T-cell (primary cell): ENCODE measurements at places on chromosomes 1 and 21. TPM values are rescaled to one million over a fixed set of nuclear protein-coding genes. Genes with fewer than 3 reads are reported as not detected.

GPR153 gene
- 0.58 TPM for total RNA-seq

LRRC47 gene
- total RNA-seq = 44.5 TPM

GRCh38 chr21:8998946-8999681 is 1522.3 kb upstream of the TPTE start:
- no peaks in the 10 kb centered on the region for H3K36me3 ChIP-seq
- no peak overlapping the region for H3K4me3 ChIP-seq
- no peaks in the 10 kb centered on the region for H3K4me1 ChIP-seq
- DNase-seq = no peak

ENAH gene
- total RNA-seq = 1.1 TPM

DNA sequence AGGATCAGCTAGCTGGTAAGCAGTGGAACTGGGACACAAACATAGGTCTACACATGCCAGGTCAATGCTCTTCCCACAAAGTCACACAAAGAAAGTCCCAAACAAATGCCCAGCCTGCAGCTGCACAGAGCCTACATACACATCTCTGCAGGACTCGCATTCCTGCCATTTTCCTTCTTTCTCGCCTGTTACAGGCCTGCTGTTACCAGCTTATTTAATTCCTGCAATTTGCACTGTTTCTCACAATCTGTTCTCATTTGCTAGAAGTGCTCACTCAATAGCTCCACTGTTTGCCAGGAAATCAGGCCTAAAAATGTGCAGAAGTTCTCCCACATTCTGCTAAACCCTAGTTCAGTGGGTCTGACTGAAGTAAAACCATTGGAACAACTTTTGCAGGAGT is 362.6 kb upstream of the C1orf87 start:
- no peaks in the 10 kb centered on the region for H3K4me1 ChIP-seq
- DNase-seq = no peak
- no peak overlapping the region for H3K27ac ChIP-seq
- H3K4me3 ChIP-seq = no peak overlapping the region
- H3K36me3 ChIP-seq = no peaks in the 10 kb centered on the region

GRCh38 chr1:226111098-226111882 is 48.8 kb downstream of the H3-3A start:
- peak overlapping the region; percentile 73 for H3K27ac ChIP-seq
- peaks cover 22% of the 10 kb centered on the region for H3K4me1 ChIP-seq
- no peaks in the 10 kb centered on the region for H3K36me3 ChIP-seq

PPOX gene
- total RNA-seq = 69.2 TPM

GRCh38 chr1:89759036-89759435 is 61.8 kb upstream of the LRRC8D start:
- no peak overlapping the region for H3K4me3 ChIP-seq
- DNase-seq = no peak
- peak overlapping the region; percentile 71 for H3K27ac ChIP-seq
- H3K27me3 ChIP-seq = no peaks in the 10 kb centered on the region

DNA sequence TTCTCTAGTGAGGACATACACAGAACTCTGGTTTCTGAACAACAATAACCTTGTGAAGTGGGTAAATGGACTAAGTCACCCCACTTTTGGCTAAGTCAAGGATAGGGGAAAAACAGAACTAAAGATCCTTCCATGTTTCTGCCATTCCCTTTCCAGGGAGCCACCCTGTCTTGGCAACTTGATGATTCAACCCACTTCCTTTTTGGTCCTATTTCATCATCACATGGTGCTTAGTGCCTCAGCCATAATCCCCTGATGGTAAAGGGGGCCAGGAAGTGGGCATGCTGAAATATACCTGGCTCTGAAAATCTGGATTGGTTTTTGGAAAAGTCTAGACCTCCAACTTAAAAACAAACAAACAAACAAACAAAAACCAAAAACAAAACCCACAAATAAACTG is 206.4 kb upstream of the FOXD3 start:
- no peaks in the 10 kb centered on the region for H3K4me1 ChIP-seq
- peaks cover 2% of the 10 kb centered on the region for H3K27me3 ChIP-seq
- H3K4me3 ChIP-seq = no peak overlapping the region
- no peaks in the 10 kb centered on the region for H3K36me3 ChIP-seq
- no peak overlapping the region for H3K27ac ChIP-seq
- DNase-seq = no peak

DNA sequence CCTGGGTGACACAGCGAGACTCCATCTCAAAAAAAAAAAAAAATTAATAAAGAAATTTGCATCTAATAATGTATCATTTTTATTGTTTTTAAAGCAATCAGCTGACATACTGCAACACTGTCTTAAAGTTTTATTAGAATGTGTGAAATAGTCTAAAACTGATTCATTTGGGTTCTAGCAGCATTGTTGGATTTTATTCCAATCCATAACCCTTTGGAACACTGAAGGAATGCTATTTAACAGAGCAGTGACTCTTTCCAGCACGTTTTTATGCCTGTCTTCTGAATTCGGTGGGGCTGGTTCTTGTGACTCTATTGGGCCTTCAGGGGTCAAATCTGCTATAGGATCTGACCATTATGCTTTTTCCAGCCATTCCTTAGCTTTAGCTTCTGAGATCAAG is 18.2 kb upstream of the FMO4 start:
- H3K36me3 ChIP-seq = no peaks in the 10 kb centered on the region
- no peak overlapping the region for H3K4me3 ChIP-seq
- DNase-seq = no peak
- no peaks in the 10 kb centered on the region for H3K4me1 ChIP-seq
- H3K27me3 ChIP-seq = no peaks in the 10 kb centered on the region
- no peak overlapping the region for H3K27ac ChIP-seq

OR14A2 gene
- not detected for total RNA-seq
